Omental fat pad (tissue), 4 donors: ENCODE measurements at places on chromosomes 2 and 18. TPM values are rescaled to one million over a fixed set of nuclear protein-coding genes. Genes with fewer than 3 reads are reported as not detected.

GRCh38 chr18:74256190-74256589, 35.6 kb downstream of the CYB5A start:
- DNase-seq, result no peak

Gene NTSR2
- total RNA-seq, result not detected

GRCh38 chr2:8154936-8155335, 526.9 kb upstream of the ID2 start:
- DNase-seq, result no peak

Gene TNFRSF11A
- total RNA-seq, result 4.6 TPM

GRCh38 chr2:20567159-20567925, 83.6 kb downstream of the HS1BP3 start:
- no peak for DNase-seq

Gene APCDD1
- 206 TPM for total RNA-seq
